ENCODE measurements at places on chromosomes 16 and 17. TPM values are rescaled to one million over a fixed set of nuclear protein-coding genes. Genes with fewer than 3 reads are reported as not detected.
A peak's percentile ranks its signal among the peaks of the same experiment; 100 is the strongest.

GRCh38 chr16:72240466-72240865 lies 68.5 kb upstream of the PMFBP1 start:
- DNase-seq = no peak

DNA sequence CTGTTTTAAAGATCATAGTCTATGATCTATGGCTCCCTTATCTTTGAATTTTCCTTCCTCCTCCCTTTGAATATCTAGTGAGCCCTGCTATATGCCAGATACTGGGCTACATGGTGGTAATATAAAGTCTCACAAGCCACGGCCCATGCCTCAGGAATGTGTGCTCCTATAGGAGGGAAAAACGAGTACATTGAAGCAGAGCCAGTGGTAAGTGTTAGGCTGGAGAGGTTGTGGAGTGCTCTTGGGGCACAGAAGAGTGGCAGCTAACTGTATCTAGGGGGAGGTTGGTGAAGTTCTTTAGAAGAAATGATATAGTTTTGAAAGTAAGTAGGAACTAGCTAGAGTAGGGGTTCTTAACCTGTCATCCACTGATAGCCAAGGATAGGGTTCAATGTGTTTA lies 105.8 kb upstream of the PMFBP1 start:
- no peak for DNase-seq

DNA sequence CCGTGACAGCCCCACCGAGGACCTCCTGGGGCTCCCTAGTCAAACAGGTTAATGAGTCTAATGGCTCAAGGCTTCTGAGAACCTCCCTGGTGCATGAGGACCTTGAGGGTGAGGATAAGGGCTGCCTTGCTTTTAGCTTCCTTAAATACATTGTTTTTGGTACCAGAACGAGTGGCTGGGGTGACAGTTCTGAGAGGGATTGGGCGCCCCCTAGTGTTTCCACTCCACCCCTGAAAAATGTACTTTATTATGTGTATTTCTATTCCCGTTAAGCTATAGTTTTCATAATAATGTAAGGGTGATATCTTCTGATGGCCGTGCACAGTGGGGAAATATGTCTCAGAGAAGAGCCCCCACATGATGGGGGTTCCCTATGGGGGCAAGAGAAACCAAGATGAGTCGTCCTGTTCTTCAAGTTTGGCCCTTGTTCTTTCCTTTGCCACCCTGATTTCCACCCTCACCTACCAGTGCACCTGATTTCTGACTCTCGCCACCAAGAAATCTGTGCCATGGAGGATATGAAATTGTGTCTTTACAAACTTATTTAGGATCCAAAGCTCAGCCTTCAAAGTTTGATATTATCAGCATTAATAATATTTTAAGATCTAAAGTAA lies 14.5 kb upstream of the VWA3A start:
- peak; percentile 70 for DNase-seq

DNA sequence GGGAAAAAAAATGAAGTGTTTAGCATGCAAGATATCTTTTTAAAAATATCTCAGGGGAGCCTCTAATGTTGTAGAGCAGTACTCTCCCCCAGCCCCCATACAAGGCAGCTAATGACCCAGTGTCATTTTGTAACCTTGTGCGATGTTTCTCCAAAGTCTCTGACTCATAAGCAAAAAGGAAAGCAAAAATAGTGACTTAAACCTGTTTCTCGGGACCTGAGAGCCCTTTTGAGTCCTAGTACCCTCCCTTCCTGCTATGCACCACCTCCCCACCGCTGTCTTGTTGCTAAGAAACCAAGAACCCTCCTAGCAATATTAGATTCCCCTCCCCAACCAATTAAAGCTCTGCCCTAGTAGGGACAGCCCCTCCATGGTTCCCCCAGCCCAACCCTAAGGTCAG lies 2.8 kb downstream of the MYCBPAP start:
- no peak for DNase-seq

- DNase-seq = no peak
Measured at GRCh38 chr16:21088646-21089538, 61.8 kb downstream of the DNAH3 start.

DNA sequence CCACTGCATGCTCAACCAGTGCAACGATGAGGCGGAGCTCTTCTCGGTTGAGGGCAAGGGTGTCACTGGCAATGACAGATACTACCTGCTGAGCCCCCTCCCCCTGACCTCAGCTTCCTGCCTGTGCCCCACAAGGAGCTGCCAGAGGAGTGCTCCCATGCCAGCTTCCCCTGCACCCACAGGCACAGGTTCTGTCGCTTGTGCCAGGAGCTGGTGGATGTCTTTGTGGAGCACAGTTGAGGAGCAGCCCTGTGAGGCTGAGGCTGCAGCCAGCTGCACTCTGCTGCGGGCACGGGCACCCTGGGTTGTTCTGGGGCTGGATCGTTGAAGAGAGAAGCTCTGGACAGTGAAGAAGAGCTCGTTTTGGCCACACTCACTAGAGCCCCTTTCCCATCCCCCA lies 165.3 kb upstream of the ZNF267 start:
- peak; percentile 33 for DNase-seq

KRTAP2-3 gene
- polyA plus RNA-seq = not detected

C17orf107 gene
- 1.5 TPM for polyA plus RNA-seq

MYH1 gene
- not detected for polyA plus RNA-seq

MGRN1 gene
- polyA plus RNA-seq = 4.5 TPM
